Stimulated activated CD4-positive, alpha-beta T cell treated with anti-CD3 and anti-CD28 coated beads, Interleukin-1b, Interleukin-23, amount 100 ng/mL, for 24 hours (primary cell): ENCODE measurements at places on chromosomes 7 and 10.

GRCh38 chr10:123327896-123328295, 173.7 kb downstream of the BUB3 start:
- DNase-seq = no peak

DNA sequence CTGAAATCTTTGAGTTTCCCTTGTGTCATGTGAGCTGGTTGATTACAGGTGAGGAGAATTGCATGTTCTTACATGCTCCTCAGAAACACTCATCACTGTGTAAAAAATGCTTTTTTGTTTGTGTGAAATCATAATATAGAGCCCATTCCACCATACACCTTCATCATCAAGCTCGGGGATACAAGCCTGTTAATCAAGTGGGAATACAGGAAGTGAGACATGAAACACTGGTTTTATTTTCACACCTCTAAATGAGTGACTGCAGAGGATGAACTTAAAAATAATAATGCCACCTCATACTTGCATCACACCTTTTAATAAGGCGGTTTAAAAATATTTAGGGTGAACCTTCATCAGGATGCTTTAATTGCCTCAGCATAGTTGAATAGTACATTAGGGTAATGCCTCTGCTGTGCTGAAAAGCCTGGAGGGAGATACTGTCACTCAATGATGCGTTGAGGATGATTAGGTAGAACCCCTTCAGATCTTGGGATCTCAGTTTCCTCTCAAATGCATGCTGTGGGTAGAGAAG, 164.6 kb downstream of the AUTS2 start:
- DNase-seq = no peak

DNA sequence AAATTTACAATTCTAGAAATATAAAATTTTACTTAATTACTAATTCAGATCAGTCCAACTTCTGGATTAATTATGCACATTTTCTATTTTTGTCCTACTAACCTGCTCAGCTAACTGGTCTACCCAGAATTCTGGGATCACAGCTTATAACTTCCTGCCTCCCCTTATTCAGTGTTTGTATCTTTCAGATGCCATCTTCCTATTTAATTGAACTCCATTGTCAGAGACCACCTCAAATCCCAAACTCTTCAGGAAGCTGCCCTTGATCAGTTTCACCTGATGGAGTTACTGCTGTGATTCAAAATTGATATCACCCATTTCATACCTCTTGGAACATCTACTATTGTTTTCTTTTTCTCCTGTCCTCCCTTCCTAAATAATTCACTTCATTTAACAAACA, 259.2 kb downstream of the WDR11 start:
- DNase-seq = no peak

DNA sequence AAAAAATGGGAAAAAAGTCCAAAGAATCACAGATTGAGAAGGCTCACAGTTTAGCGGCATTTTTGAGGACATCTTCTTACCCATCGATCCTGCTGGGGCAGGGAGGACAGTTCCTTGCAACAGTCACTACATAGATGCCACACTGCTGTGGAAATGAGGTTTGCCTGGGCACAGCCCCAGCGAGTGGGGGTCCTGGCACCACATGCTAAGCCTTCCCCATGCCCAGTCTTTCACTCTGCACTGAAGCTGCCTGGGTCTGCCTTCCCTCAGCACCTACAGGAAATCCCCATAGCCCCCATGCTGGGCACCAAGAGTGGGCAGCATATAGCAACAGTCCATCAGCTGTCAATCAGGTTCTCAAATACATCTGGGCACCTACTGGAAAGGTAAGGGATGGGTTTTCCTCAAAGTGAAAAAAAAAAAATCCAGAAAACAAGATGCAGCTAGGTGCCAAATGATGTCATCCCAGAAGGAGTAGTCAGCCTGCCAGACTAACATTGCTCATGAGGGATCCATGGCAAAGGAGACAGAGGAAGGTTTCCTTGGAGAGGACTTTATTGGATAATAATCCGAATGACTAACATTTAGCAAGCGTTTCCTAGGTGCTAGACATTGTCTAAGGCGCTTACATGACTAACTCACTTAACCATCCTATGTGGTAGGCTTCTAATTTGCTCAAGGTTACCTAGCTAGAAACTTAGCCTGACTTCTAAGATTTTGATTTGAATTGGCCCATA, 125.7 kb upstream of the CXCL12 start:
- no peak for DNase-seq

DNA sequence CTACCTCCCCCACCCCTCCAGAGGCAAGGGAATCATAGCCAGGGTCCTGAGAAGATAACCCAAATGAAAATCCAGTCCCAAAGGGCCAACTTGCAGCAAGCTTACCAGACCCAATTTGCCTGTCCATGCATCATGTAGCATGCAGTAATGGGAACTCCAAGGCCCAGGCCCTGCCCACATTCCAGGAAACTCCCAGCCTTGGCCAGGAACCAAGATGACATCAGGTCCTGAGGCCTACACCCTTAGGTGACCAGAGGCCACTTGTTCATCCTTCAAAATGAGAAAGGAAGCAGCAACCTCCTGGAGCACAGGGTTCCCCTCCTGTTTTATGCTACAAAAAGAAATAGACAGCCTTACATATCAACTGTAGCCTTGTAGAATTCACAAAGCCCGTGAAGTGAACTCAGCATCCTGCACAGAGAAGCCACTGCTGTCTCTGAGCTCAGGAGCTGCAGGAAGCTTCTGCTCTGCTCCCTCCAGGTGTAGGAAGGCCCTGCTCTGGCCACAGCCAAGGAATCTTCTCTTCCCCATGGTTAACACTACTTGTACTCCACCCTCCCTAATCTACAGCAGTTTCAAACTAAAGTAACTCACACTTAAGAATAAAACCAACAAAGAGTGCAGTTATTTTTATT, 30.3 kb upstream of the GRB10 start:
- DNase-seq = no peak

DNA sequence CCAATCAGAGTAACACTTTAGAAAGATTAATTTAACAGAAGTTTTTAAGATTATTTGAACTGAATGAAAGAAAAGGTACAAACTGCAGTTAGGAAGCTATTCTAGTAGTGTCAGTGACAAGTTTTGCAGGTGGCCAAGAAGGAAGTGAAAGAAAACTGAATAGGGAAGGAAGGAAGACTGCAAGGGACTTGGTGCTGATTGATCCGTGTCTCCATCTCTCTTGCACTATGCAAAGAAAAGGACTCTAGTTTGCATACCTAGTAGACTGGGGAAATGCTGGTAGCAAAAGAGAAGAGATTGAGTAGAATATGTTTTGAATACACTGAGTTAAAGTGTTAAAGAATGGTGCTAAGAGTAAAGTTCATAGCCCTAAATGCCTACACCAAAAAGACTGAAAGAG, 33.0 kb downstream of the OR6V1 start:
- DNase-seq = no peak

DNA sequence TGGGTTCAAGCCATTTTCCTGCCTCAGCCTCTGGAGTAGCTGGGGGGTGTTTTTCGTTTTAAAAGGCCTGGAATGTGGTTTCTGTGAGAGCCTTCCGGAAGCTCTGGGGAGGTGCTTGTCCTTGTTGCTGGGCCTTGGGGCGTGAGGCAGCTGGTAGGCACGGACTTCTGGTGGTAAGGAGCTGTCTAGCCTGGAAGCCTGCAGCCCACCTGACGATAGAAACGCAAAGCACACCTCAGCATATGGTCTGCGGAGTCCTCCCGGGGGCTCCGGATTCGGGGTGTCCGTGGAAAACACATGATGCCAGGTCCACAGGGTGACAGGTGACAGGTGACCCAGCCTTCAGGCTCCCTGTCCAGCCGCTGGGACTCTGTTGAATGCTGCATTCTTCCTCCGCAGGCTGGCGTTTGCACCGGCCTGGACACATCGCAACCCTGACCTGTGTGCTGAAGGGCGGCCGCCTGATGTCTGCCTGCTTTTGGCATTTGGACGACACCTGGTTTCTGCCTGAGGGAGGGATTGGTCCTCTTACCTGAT, 37.3 kb downstream of the INPP5A start:
- DNase-seq = no peak

DNA sequence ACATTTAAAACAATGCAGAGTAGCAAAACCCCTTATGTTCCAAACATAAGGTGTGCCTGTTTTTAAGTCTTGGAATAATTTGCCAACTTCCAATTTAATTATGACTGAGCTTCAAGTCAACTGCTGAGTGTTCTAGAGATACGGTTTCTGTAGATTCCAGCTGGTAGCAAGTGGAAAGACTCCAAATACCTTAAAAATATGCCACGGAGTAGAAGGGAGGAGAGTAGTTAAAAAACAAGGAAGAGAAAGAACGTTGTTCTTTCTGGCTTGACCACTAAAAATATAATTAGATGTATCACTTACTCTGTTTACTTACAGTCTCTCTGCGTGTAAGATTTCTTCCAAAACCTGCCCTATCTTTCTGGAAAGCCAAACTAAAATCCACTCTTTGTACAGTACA, 24.5 kb upstream of the ABLIM1 start:
- no peak for DNase-seq

- no peak for DNase-seq
Measured at GRCh38 chr10:6173203-6173602, 29.5 kb upstream of the PFKFB3 start.

DNA sequence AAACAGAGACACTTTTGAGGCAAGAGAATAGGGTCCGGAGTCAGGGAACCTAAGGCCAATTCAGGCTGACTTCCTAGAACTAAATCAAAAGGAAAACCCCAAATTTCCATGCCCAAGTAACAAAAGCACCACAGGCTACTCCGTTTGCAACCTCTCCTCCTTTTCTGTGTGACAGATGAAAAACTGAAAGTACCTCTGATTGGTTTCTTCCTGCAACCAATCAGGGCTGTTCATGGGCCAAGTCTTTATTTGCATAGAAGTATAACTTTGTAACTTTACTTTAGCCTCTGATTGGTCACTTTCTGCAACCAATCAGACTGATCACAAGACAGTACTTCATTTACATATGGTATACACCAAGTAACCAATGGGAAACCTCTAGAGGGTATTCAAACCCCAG, 239.9 kb upstream of the KCND2 start:
- DNase-seq = no peak

DNA sequence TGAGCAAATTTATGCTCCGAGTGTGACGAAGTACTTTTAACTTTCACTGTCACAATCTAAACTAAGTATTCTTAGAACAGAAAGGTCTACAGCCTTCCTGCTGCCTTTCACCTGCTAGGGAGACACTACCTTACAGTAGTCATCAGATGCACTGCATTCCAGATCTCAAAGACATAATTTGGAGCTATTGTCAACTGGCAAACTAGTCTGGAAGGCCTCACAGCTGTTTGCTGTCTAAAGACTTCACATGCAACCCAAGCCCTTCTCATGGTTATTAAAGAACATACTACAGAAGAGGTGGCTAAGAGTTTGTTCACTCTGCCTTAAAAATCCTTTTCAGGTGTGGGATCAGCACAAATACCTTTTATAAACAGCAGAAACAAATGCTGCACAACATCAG, 91.8 kb upstream of the KCNIP2 start:
- DNase-seq = no peak

GRCh38 chr10:33258967-33259366, 75.5 kb downstream of the NRP1 start:
- no peak for DNase-seq

- DNase-seq = peak; percentile 35
Measured at GRCh38 chr7:2719007-2719406, 31.0 kb downstream of the AMZ1 start.

- no peak for DNase-seq
Measured at GRCh38 chr7:48052748-48053147, 17.4 kb downstream of the C7orf57 start.

GRCh38 chr10:947051-947450, 15.5 kb upstream of the LARP4B start:
- DNase-seq = no peak

- no peak for DNase-seq
Measured at GRCh38 chr7:36040679-36041078, 112.4 kb upstream of the EEPD1 start.

DNA sequence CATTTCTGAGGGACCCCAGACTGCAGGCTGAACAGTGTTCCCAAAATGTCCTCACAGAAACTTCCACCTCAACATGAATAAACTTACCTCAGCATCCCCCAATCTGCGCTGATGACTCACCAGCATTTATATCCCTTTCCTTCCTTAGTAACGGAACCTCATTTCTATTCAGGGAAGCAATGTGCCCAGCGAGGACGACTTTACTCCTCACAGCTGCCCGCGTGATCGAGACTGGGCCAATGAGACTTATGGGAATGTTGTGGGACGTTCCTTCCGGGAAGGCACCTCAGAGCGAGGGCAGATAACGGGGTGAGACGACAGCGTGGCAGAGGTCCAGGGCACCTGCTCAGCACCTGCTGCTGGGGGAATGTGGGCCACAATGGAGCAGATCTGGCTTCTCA, 73.1 kb upstream of the CAMK2B start:
- DNase-seq = no peak

DNA sequence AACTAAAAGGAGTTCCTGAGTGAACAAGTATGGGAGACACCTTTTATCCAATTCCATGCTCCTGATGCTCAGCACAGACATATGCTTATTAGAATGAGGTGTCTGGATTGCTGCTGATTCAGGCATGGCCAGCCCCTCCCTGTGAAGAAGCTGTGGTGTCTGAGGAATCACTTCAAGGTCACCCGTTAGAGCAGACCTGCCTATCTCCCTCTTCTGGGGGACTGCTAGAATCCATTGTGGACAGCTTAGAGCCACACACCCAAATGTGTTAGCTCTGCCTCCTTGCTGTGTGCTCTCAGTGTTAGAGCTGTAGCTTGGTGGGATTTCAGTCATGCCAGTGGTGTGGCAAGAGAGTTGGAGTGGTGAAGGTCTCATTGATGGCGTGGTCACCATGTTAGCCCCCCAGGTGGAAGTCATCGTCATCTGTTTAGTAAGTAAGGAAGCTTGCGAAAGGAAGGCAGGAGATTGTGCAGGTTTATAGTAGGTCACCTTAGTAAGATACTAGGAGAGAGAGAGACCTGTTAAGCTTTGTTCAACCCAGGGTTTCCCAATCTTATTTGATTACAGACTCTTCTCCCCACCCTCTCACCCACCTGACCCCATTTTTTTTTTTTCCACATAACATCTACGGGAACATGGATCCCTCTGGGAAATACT, 12.8 kb downstream of the PRXL2A start:
- no peak for DNase-seq

- DNase-seq = no peak
Measured at GRCh38 chr7:29561271-29561670, 2.4 kb upstream of the PRR15 start.

GRCh38 chr7:69640925-69641594, 42.8 kb downstream of the AUTS2 start:
- DNase-seq = no peak

DNA sequence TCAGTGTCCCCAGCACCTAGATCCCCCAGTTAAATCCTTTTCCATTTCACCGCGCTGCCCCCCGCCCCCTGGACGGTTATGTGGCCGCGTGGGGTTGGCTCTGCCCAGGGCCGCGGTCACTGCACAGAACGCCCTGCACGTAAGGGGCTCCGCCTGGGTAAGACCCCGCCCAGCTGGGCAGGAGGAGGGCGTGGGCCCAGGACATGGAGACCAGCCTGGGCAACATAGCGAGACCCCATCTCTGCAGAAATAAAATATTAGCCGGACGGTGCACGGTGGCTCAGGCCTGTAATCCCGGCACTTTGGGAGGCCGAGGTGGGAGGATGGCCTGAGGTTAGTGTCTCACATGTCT, 650 bp upstream of the ZFAND2A start:
- no peak for DNase-seq

- no peak for DNase-seq
Measured at GRCh38 chr7:102875700-102876295, 37.0 kb upstream of the LRRC17 start.

GRCh38 chr7:98281757-98282606, 496 bp downstream of the BRI3 start:
- DNase-seq = no peak
